ENCODE measurements at places on chromosomes 2 and 18.

DNA sequence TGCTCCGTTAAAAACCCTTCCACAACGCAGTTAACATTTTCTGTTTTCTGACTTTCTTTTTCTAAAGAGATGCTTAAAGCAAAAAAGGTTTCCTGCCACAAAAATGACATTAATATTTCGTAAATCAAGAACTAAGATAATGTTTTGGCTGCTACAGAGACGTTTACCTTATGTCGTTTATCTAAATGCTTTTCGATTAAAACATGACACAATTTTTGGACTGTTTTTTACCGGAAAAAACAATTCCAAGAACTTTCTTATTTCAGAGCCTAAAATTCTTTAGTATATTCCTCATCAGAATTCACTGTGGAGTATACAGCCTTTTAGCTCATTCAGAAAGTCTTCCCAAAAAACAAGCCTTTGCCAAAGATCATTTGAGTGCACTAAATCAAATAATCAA is 278.0 kb upstream of the TCF4 start:
- no peak for DNase-seq

DNA sequence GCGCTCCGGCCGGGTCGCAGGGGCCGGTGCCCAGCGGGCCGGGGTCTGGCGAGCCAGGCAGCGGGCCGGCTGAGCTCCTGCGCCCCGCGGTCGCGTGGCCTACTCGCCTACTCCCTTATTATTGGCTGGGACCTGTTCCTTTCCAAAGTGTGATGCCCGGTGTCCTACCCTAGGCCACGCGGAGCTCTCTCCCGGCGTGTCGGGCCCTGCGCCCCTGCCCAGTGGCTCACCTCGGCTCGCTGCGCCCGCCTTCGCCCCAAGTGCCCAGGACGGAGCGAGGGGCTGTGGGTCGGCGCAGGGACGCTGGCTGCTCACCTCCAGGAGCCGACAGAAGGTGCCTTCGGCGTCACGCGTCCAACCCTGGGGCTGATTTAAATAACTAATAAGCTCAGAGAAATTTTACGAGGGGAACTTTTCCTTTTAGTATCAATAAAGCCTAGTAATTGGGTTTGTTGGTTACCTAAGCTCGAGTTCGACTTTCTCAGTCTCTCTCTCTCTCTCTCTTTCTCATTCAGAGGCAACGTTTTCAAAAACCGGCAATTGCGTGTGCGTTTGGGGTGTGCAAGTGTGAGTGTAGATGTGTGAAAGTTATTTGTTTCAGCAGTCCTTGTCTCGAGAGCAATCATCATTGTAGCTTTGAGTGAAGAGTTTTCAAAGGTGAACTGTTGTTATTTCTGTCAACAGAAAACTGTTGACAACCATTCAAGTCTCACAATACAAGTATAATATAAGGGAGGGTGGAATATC is 7.0 kb upstream of the SATB2 start:
- no peak for DNase-seq

DNA sequence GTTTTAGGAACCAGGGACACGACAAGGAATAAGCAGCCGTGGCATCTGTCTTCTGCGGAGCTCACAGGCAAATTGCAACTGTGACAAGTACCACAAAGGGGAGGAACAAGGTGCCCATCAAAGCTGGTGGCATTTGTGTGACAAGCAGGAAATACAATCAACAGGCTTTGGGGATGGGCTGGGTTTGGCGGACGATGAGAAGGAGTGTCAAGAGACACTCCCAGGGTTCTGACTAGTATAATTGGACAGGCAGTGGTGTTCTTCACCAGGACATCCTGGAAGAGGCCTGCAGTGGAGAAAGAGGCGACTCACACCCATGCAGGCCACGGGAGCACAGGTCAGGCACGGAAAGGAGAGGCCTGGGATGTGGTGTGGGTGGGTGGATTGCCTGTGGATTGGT is 14.2 kb upstream of the SPATA3 start:
- no peak for DNase-seq

DNA sequence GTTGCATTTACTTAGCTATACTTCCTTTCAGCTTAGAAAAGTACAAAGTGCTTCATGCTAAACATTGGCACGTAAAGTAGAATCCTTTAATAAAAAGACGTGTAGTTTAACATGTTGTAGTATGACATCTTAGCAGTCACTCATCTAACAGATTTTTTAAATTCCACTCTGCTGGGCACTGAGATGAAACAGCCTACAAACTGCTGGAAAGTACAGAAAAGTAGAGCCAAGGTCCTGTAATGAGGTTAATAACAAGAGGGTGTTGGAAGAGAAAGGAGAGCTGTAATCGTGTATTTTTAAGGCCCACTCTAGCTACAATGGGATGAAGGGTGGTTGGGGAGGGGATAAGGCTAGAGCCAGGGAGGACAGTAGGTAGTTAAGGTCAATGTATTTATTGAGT is 10.7 kb downstream of the CD8A start:
- no peak for DNase-seq

- no peak for DNase-seq
Measured at GRCh38 chr2:158773121-158773520, 22.0 kb upstream of the DAPL1 start.

- no peak for DNase-seq
Measured at GRCh38 chr2:159614534-159615366, 1.6 kb downstream of the BAZ2B start.

DNA sequence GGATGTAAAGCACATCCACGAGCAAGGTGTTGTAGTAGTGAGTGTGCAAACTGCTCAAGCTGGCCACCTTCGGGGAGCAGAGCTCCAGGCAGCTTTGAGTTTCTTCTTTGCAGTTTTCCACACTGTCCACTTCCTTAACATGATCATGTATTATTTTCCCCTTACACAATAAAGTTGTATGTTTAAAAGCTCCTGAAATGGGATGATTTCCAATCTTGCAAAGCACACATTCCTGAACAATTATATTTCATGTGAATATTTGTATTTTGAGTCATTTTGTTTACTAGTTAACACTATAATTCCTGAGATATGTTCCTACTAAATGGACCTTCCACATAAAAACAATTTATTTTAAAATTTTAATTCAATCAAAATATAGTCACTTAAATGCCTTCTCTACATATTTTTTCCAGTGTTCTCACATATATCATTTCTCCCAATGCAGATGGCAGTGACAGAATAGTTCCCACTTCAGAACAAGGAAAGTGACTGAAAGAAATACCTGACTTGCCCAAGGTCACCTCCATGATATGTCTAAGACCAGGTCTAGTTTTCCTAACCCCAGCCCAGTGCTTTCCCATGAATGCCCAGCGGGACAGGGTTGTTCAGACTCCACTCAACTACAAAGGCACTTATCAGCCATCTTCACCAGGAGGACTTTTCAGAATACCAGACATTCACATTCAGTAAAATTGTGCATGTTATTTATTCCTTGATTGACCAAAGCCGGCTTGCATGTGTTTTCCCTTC is 5.5 kb downstream of the CYB5A start:
- no peak for DNase-seq

- DNase-seq = no peak
Measured at GRCh38 chr2:2116657-2117056, 214.4 kb downstream of the MYT1L start.

DNA sequence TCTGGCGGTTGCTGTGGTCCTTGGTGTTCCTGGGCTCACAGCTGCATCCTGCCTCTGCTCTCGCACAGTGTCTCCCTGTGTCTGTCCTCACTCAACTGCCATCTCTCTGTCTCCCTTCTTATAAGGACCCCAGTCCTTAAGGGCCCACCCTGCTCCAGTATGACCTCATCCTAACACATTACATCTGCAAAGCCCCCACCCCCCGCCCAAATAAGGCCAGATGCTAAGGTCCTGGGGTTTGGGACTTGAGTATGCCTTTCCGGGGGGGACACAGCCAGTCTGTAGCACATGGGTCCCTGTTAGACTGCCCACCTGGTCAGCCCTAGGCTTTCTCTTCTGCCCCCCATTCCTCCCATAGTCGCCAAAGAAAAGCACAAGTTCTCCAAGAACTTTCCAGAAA is 40.7 kb downstream of the FER1L5 start:
- DNase-seq = no peak

GRCh38 chr2:157880927-157881326 is 4.8 kb upstream of the ACVR1 start:
- no peak for DNase-seq

DNA sequence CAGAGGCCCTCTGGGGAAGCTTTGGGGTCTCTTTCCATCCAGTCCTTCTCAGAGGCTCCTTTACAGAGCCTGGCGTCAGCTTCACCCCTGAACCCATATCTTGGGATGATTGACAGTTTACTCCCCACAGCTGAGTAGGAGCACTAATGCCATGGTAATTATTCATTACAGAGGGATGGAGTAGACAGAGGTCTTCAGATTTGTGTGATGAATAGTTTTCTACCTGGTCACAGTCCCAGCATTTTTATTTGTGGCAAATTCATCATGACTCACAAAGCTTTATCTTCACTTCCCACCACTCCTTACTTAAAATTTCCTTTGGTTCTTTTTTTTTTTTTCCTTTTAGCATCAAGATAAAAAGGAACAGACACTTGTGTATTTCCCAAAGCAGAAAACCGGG is 104.2 kb downstream of the CCDC85A start:
- DNase-seq = no peak

DNA sequence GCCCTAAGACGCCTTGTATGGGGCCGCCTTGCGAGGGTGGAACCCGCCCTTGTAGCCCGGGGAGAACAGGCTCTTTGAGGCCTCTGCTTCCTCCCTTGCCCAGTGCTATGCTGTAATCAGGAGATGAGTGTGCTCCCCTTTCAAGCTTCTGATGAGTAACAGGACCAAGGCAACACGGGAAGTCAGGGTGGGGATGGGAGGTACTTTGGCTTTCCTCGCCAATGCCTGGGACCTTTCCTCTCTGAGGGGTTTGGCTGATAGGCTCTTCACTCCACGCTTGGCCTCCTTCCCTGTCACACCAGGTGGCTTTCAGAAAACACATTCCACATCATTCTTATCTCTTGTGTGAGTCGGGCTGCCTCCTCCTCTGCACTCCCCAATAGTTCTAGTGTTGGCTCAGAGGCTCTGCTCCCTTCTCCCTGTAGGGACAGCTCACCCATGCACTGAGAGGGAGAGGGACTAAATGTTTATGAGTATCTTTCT is 223.7 kb upstream of the TRIB2 start:
- no peak for DNase-seq

- no peak for DNase-seq
Measured at GRCh38 chr2:66698091-66698490, 263.2 kb downstream of the MEIS1 start.

GRCh38 chr2:105780606-105781005 is 35.9 kb downstream of the NCK2 start:
- no peak for DNase-seq

DNA sequence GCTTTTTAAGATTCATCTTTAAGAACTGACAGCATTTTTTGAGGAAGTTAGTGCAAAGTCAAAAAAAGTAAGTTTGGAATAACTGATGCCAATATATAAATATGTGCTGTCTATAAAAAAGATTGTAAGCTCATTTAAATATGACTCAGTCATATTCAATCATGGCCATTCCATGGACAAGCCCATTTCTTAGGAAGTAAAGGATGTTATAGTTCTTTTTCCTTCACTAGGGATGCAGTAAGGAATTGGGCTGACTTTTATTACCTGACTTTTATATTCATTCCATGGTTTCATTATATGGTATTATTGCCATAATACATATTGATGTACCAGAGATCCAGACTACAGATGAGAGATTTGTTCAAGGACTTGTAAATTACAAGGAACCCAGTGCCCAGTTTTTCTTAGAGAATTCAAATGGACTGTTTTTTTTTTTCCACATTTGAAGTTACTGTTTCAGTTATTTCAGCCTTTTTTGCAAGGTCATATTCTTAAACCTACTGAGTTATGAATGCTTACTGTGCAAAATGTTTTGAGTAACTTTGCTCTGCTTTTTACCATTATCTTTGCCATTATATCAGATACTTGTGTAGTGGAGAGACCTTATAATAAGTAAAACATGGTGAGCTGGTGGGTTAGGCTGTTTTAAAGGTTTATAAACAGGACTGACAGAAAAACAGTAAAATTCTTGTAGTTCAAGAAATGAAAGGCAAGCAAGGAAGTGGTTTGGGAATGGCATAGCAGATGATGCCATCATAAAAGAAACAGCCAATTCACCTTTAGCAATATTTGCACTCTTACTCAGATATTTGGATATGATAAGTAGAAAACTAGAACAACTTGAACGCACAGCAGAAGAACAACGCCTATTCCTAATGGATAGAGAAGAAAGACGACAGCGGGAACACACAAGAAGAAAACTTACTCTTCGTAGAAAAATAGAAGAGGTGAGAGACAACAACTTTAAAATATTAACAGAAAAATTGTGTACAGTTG is 7.6 kb downstream of the FSIP2 start:
- no peak for DNase-seq

DNA sequence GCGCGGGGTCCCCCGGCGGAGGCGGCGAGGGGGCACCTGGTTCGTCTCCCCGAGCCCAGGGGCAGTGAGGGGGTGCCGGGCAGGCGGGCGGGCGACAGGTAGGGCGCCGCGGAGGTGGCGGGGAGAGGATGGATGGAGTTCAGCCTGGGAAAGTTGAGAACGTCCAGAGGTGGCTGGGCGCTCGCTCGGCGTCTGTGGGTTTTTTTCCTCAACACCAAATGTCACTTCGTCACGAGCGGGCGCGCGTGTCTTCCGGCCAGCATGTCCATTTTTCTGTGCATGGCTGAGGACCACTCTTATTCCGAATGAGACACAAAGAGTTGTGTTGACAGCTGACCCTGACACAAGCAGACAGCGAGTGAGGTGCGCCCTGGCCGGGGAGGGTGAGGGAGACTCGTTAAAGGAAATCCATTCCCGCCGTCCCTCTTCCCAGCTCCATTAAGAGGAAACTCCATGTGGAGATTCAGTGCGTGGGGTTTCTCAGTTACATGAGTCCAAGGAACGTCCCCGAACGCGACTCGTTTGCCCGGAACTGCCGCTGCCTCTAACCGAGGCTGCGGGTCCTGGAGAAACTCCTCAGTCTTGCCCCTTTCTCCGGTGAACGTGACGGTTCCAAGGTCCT is 859 bp downstream of the GREB1L start:
- no peak for DNase-seq

DNA sequence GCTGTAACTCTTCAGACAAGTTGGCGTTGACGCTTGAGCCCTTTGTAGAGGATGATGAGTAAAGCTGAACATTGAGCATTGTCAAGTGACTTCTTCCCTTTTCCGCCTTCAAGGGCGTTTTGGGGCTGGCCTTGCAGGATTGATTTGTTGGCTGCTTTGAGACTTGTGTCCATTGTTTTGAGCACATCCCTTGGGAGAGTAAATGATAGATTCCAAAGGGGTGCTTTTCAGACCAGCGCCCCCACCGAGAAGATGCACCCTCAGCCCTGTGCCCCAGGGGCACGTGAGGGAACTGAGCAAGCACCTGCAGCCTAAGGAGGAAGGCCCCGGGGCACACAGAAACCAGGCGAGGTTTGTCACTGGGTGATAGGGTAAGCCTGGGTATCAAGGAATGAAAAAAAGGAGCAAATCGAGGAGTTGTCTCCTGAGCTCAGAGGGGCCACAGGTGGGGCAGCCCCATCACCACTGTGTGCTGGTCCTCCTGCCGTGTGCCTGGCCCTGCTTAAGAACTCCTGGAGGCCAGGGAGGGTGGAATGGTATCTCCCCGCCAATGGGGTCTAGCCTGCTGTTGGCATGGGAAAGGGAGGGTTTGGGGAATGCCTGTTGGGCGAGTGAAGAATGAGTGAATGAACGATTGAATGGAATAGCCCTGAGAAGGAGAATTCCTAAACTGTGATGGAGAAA is 64.0 kb downstream of the RAB31 start:
- no peak for DNase-seq

GRCh38 chr2:9770308-9771100 is 72.8 kb upstream of the TAF1B start:
- no peak for DNase-seq
